T-helper 2 cell (primary cell): ENCODE measurements at places on chromosomes 7 and 10.

GRCh38 chr7:149728491-149729375, 44.7 kb downstream of the ZNF467 start:
- DNase-seq, result no peak

GRCh38 chr7:1114505-1114904, 26.6 kb downstream of the GPER1 start:
- DNase-seq, result no peak

- no peak for DNase-seq
Observed at GRCh38 chr7:123643495-123644441, 11.9 kb upstream of the LMOD2 start.

DNA sequence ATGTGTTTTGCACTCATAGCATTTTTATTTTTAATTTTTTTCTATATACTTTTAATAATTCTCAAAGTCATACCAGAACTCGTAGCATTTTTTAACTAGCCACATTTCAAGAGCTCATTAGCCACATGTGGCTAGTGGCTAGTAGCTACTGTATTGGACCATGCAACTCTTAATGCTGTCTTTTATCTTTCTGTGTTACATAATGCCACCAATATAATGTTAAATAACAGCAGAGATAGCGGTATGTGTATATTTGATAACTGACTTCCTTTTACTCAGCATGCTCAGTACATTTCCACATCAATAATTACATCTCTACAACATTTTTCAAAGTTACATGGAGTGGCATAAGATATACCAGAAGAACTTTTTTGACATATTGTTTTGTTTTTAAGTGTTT, 91.4 kb downstream of the CDK13 start:
- DNase-seq, result no peak

DNA sequence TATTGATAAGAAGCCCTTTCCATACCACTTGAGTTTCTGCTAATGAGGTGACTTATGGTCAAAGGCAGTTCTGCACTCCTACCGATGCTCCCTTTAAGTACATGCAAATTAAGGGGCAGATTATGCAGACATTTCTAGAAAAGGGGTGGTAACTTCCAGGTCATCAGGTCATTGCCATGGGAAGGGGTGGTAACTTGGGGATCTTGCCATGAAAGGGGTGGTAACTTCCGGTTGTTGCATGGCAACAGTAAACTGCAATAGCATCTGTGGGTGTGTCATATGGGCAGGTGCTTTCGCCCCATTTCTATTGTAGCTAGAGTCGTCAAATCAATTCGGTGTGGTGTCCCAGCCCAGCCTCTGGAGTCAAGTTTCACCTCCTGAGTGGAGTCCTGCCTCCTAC, 150.9 kb downstream of the UBE2H start:
- DNase-seq, result no peak

- no peak for DNase-seq
Observed at GRCh38 chr7:144513334-144513733, 109.8 kb upstream of the NOBOX start.

DNA sequence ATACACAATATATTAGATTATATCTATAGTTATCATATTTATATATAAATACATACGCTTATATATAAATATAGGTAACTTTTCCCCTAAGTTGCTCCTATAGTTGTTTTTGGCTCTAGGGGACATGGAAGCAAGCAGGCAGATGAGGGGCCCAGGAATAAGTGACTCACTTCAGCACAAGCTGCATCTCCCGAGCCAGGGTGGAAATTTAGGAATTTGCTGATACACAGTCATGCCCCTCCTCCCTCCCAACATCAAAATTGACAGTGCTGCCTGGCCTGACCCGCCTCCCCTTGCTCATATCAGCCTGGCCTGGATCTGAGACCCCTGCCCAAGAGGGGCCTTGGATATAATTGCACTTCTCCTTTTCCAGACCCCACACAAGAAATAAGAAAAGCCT, 33.8 kb downstream of the MKI67 start:
- DNase-seq, result no peak
